ENCODE measurements at places on chromosomes 1 and 21. TPM values are rescaled to one million over a fixed set of nuclear protein-coding genes. Genes with fewer than 3 reads are reported as not detected.

Gene OR2AK2
- not detected for total RNA-seq

Gene CLCA1
- total RNA-seq = not detected

Gene RIMS3
- 0.28 TPM for total RNA-seq

Gene FCRLA
- 0.17 TPM for total RNA-seq

Gene CCDC28B
- total RNA-seq = 16.8 TPM

Gene DENND1B
- 2.6 TPM for total RNA-seq

Gene LENEP
- not detected for total RNA-seq

Gene RAVER2
- total RNA-seq = 7.5 TPM

Gene SLAMF7
- not detected for total RNA-seq

Gene ZNHIT6
- 12.3 TPM for total RNA-seq

Gene TNFRSF1B
- 81.3 TPM for total RNA-seq

Gene PRDX6
- 251 TPM for total RNA-seq

Gene PLPPR5
- total RNA-seq = not detected

Gene PYHIN1
- total RNA-seq = not detected

Gene NDUFS2
- total RNA-seq = 154 TPM

Gene ARHGAP30
- total RNA-seq = not detected

Gene MYCL
- total RNA-seq = 0.17 TPM

Gene ATP1A2
- not detected for total RNA-seq

Gene TFF1
- total RNA-seq = not detected

Gene TNFRSF8
- 0.33 TPM for total RNA-seq

Gene MSH4
- total RNA-seq = 0.34 TPM

Gene OR2T11
- not detected for total RNA-seq

Gene VHLL
- total RNA-seq = not detected

Gene PIGR
- under 0.01 TPM for total RNA-seq

Gene HIVEP3
- 0.93 TPM for total RNA-seq

Gene AZIN2
- total RNA-seq = 2.2 TPM

Gene GPR25
- total RNA-seq = not detected

Gene HCRTR1
- 4.6 TPM for total RNA-seq

Gene RERE
- total RNA-seq = 70.7 TPM

Gene CTSK
- 0.68 TPM for total RNA-seq

Gene CELA2B
- not detected for total RNA-seq

Gene HSD3B1
- total RNA-seq = not detected

Gene S100A1
- not detected for total RNA-seq
